ENCODE measurements at places on chromosomes 5 and 9.

DNA sequence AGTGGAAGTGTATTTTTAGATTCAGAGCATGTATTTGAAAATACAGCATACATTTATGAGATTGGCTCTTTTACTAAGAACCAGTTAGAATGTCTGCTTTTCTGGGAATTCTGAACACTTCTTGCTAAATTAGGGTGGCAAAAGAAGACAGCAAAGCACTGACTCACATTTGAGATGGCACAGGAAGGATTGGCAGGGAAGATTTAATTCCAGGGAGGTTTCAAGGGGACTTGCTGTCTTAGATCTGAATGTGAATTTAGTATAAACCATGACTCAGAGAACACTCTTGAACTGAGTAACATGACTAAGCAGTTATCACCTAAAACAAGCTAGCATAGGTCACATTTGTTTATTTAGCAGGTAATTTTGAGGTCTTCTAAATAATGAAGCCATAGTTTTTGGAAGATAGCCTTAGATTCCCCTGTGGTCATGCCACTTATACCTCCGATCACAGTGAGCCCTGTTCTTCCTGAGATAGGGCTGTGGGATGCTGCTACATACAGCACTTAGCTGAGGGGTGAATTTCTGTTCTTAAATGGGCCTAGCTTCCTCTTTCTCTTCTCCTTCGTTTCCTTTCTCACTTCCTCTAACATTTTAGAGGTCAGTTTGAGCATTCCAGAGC lies 173.8 kb downstream of the PCSK1 start:
- DNase-seq, result peak; percentile 33

DNA sequence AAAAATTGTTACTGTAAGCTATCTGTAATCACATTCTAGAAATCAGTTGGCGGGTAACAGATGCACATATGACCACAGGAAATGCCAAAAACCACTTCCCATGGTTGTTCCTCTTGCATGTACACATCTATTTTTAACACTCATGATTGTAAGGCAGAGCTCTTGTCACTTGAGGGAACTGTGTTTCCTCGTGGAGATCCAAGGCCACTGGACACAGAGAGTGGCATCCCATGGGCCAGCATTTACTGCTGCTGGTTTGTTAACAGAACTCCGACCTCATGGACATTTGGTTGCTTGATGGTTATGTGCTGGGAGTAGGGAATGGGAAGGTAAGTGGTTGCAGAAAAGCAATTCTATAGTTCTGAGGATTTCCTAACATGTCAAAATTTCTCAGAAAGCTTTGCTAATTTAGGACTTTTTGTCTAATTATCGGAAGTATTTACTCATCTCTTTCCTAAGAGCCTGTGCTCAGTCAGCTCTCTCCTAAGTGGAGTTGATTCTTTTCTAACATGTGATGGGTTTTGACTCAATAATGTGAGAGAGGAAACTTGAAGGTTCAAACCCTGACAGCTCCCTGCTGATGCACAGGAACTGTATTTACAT lies 202.0 kb upstream of the NR3C1 start:
- peak; percentile 37 for DNase-seq

DNA sequence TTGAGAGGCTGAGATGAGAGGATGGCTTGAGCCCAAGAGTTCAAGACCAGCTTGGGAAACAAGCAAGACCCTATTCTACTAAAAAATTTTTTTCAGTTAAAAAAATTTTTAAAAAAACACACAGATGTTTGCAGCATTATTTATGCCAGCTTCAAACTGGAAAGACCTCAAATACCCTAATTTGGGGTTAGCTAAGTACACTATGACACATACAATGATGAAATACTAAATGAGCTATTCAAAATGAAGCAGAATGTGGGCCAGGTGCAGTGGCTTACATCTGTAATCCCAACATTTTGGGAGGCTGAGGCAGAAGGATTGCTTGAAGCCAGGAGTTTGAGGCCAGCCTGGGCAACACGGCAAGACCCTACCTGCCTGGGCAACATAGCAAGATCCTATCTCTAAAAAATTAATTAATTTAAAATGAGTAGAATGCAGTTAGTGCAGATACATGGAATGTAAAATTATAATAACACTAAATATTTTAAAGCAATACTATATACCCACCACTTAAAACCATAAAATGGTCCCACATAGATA lies 44.9 kb downstream of the LHFPL2 start:
- DNase-seq, result no peak

GRCh38 chr5:179620293-179620692 lies 3.2 kb downstream of the HNRNPH1 start:
- DNase-seq, result no peak

GRCh38 chr9:121741228-121741918 lies 89.9 kb downstream of the DAB2IP start:
- no peak for DNase-seq

GRCh38 chr5:114988096-114988495 lies 181.6 kb downstream of the TRIM36 start:
- DNase-seq, result peak; percentile 60

DNA sequence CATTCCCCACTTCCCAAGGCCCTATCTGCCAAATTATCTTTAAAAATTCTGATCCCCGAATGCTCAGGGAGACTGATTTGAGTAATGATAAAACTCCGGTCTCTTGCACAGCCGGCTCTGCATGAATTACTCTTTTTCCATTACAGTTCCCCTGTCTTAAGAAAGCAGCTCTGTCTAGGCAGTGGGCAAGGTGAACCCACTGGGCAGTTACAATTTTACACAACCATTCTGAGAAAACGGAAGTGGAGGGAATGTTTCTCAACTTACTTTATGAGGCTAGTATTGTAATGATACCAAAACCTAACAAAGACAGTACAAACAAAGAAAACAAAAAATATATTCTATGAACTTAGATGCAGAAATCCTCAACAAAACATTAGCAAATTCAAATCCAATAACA lies 100.0 kb downstream of the MCTP1 start:
- DNase-seq, result no peak

DNA sequence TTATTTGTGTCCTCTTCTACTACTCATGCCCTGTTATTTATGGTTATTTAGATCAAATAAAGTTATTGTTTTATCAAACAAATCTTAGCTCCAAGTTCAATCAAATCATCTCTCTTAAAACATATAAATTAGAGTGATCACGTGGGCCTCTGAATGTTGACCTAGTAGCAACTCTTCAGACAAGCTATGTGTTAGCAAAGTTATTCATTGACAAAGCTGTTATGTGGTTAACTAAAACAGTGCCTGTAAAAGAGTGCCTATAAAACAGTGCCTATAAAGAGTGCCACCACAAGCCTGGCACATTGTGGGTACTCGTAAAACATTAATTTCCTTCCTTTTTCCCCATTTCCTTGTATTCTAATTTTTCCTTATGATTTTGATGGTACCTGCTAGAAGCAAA lies 421.9 kb downstream of the HCN1 start:
- no peak for DNase-seq

DNA sequence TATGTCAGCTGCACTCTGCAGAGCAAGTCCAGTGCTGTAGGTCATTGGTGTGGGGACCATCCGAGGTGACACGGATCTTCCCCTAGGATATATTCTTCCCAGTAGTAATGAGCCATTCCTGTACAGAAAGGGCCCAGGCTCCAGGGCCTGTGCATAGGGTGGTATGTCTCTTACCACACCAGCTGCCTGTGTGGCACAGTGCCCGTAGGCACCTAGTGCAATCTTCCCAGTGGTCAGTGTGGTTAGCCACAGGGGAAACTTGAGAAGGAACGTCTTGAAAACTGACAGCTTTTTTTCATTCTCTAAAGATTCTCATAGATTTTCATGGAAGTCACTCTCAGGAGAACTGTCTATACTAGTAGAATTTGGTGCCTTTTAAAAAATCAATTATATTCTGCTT lies 39.8 kb downstream of the CYSTM1 start:
- DNase-seq, result no peak

GRCh38 chr9:114884787-114885452 lies 45.5 kb downstream of the TNFSF8 start:
- DNase-seq, result no peak
